Stimulated activated CD4-positive, alpha-beta T cell treated with anti-CD3 and anti-CD28 coated beads, Interleukin-1b, Interleukin-23, amount 100 ng/mL, for 48 hours (primary cell): ENCODE measurements at places on chromosomes 5 and 9.

DNA sequence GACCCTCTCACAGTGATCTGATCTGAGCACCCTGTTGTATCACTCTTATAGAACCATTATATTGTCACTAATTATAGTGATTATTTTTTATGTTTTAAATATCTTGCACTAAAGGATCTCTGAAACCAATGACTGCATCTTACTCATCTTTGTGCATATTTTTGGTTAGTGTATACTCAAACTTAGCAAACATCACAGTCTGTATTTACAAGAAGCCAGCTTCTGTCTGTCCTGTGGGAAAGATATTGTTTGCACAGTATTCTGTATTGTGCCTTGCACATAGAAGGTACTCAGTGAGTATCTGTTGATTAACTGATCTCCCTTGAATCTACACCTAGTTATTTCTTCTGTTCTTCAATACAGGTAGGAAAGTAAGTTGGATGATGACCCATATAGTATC, 131.5 kb downstream of the PAM start:
- no peak for DNase-seq

GRCh38 chr5:98635656-98636055, 137.8 kb upstream of the RGMB start:
- no peak for DNase-seq

DNA sequence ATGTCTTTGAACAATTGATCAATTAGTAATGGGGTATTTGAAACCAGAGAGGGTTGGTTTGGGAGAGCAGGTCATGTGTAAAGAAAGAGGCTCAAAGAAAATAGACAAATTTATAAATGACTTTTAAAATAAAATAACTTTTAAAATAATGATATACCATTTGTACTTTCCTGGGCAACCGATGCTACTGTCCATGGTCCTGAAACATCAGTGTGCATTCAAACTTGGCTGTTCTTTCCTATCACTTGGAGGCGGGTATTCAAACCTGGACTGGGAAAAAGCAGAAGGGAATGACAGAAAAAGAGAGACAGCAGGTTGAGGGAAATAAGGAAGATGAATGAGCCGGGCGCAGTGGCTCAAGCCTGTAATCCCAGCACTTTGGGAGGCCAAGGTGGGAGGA, 1446.4 kb upstream of the WWC1 start:
- DNase-seq, result no peak

DNA sequence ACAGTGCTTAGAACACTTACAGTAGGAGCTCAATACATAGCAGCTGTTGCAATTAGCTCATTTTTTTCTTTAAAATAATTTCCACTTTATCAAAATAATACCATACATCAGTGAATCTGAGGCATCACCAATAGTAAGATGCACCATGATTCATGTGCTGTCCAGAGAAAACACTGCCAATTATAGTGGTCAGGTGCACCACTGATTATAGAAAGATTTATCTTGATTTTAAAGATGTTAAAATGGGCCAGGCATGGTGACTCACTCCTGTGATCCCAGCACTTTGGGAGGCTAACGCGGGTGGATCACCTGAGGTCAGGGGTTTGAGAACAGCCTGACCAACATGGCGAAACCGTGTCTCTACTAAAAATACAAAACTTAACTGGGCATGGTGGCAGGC, 39.4 kb downstream of the NAIF1 start:
- no peak for DNase-seq

DNA sequence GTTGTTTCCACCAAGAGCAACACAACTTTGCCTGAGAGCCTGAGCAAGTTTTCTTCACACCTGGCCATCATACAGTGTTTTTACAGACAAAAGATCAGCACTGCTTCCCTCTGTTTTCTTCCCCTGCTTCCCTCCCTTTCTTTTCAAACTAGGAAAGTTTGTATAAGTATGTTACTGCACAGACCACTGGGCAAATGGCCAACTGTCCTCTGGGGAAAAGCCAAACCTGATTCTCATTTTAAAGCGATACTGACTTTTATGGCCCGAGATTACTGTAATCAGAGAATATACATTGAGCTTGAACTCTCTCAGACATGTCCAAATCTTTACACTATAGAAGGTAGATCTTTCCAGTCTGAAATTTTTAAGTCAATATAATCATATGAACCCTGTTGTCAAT, 415.0 kb downstream of the NFIB start:
- no peak for DNase-seq

DNA sequence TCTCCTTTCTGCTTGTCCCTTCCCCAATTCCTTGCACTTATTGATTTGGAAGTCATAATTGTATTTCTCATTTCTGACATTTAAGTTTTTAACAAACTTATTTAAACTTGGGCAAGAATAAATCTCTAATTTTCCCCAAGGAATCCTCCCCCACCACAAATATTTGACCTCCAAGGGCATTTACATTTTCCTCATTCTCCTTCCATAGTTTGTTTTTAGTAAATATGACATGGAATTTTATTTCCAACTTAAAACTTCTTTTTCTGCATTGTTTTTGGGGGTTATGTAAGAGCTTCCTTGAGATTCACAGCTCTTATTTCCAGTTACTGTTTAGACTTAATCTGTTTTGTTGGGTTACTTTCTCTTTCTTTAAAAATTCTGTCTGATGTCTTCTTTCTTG, 64.9 kb downstream of the ZNF618 start:
- DNase-seq, result no peak

GRCh38 chr9:77017505-77017894, 2.0 kb upstream of the FOXB2 start:
- DNase-seq, result no peak

- no peak for DNase-seq
These were observed 25.1 kb downstream of the CPLX2 start for GRCh38 chr5:175896301-175897040.

- no peak for DNase-seq
These were observed 412.8 kb upstream of the PTGER4 start for GRCh38 chr5:40266952-40267351.

GRCh38 chr9:32378496-32378895, 5.9 kb upstream of the ACO1 start:
- peak; percentile 12 for DNase-seq

DNA sequence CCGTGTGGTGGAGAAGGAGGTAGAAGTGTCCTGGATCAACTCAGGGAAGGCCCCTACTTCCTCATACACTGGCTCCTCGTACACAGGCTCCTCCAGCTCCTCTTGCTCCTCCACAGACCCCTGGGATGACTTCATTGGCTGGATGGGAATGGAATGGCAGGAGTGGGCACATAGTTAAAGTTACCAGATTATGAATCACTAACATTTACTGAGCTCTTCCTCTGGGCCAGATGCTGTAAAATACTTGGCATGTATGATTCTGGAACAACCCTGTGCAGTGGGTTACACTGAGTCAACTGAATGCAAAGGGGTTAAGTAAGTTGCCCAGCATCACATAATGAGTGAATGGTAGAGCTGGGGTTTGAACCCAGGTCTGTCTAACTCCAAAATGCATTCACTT, 3.1 kb upstream of the FCHSD1 start:
- no peak for DNase-seq

DNA sequence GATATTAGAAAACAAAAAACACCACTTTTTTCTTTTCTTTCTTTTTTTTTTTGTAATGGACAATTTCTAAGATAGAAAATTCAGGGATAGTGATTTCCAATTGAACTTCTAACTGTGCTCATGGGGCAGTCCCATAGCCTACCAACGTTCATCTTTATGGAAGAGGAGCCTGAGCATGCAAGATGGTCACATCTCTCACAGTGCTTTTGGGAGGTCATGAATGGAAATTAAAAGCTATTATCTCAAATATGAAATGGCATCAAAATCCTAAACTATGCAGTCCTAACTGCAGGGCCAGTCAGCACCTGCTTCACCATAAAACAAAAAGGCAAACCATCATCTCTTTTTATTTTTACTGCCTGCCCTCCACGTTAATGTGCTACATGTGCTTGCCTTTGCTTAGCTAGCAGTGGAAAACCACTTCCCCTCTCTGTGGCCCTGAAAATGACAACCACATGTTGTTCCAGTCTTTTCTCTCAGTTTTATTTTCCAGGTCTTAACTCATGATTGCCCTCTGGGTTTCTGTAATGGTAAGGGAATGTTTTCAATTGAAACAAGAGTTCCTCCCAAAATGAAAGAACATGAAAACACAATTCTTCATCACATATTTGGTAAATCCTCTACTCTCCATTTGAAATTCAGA, 16.7 kb downstream of the IFNB1 start:
- no peak for DNase-seq

- DNase-seq, result no peak
These were observed 97.3 kb upstream of the SPATA31C2 start for GRCh38 chr9:88235615-88236014.

- DNase-seq, result no peak
These were observed 22.5 kb downstream of the PCSK5 start for GRCh38 chr9:75912951-75913350.

DNA sequence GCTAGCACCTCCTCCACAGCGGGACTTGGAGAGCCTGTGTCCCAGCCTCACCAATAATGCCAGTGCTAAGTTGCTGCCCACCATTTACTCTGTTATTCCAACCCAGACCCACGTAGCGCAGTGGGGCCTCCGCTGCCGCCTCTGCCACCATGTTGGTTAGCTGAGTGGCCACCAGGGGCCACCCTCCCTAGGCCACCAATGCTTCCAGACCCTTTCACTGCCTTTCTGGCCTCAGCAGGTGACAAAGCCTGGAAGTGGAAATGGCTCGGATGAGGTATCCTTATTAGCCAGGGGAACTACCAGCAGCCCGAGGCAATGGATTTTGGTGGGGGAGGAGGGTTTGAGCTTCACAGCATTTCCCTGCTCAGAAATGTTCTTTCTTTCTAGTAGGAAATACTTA, 110.1 kb downstream of the OSTF1 start:
- no peak for DNase-seq

GRCh38 chr5:126471875-126472537, 48.8 kb downstream of the GRAMD2B start:
- DNase-seq, result no peak

DNA sequence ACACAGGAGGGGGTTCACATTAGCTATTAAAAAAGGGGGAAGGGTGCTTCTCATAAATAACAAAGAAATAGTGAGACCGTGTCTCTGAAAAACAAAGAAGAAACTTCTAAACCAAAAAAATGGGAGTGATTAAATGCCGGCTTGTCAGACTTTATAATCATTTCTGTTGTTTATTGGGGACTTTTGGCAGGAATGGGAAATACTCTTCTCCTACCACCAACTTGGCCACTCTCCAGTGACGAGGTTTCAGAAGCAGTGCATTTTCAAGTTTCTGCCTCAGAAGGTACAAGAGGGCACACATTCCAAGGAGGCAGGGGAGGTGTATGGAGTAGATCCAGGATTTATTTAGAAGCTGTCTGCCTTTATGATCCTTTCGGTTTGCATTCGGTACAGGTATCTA, 46.2 kb downstream of the LIX1 start:
- no peak for DNase-seq
